Activated T-cell treated with anti-CD3 and anti-CD28 coated beads, Interleukin-2, amount 50 U/mL, for 1 hour (primary cell): ENCODE measurements at places on chromosomes 16 and 17.

DNA sequence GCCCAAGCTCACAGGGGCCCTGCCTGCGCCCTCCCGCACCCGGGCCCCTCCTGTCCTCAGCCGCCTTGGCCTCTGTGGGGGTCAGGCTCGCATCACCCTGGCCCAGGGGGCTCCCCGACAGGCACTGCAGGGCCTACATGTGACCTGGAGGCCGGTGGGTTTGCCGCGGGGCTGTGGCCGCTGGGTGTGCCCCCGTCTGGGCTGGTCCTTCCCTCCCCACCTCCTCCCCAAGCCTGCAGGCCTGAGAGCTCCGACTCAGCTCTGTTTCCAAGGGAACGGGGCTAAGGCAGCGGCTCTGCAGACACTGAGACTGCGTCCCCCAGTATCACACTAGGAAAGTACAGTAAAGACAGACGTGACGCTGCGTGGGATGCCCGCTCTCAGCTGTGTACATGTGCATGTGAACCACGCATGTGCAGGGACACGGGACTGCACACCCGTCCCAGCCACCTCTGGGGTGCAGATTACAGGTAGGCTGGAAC, 16.5 kb upstream of the WDR45B start:
- no peak for DNase-seq

DNA sequence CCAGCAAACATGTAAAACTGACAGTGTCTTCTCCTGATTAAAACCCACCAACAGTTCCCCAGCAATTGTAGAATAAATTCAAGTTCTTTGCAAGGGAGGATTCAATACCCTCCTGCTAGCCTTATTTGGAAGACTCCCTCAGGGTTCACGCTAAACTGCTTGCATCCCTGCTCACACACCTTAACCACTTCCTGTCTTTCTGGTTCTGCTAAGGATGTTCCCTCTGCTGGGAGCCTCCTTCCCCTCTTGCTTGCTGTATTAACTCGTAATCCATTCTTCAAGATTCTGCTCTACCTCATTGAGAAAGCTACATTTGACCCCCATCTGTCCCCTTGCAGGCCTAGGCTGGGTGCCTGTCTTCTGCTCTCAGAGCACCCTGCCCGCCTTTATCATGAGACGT, 2.3 kb upstream of the SHISA6 start:
- no peak for DNase-seq

DNA sequence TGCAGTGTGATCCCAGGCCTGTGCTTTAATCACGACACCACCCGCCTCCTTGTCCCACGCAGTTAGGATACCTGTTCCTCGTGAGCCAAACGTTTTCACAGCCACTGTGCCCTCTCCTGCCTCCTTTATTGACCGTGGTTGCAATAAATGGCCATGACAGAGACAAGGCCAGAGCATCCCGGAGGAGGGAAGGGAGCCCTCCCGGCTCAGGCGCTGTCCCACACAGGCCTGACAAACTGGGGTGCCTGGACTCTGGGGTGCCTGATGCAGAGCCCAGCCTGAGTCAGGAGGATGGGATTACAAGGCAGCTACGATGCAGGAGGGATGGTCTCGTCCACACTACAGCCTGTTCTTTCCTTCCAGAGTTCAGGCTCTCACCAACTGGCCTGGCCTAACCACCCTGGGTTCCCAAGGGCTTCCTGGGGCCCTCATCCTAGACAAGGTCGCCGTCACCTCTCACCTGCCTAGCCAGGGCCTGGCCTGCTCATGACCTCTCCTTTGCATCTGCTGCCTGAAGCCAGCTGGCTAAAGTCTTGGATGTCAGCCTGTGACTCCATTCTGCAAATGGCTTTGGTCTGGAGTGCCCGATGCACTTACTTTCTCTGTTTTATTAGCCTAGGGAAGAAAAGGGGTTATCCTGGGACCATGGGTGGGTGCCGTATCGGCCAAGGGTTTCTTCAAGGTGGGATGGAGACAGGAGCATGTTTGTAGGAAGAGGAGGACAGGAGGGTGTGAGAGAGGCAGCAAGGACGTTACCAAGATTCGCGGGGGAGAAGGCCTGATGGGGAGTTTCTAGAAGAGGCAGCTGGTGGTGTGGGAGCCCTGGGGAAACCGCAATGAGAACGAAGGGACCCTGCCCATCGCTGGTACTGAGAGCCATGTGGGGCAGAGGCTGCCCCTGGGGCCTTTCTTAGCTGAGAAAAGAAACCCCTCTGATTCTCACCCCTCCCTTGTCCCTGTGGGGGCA, 234.3 kb upstream of the TNRC6C start:
- DNase-seq, result no peak

DNA sequence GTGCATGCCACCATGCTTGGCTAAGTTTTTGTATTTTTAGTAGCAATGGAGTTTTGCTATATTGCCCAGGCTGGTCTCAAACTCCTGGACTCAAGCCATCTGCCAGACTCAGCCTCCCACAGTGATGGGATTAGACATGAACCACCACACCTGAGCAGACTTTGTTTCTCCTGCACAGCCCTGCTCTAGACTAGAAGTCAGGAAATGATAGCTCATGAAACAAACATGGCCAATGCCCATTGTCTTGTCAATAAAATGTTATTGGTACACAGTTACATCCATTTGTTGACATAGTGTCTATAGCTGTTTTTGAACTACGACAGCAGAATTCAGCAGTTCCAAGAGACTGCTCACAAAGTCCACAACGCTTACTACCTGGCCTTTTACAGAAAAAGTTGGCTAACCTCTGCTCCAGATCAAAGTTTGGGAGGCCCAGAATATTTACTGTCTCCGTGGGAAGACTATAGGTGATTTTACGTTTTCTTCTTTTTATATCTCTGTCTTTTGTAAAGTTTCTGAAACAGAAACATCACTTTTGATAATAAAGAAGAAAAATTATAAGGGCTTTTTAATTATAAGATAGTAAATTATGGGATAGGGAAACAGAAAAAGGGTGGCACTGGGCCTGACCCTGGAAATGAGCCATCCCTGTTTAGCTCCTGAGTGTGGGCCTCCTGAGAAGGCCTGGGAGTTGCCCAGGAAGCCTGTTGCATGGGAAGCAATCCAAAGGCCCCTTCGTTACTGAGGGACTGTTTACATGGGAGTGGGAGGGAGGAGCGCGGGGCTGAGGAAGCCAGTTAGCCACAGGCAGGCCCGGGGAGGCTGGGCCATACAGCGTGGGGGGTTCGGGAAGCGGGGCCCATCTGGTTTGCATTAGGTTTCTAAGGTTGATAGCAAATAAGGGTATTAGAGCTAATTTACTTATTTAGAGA, 201.5 kb downstream of the IRF8 start:
- DNase-seq, result no peak

GRCh38 chr16:78535098-78535497, 435.6 kb downstream of the WWOX start:
- DNase-seq, result no peak

DNA sequence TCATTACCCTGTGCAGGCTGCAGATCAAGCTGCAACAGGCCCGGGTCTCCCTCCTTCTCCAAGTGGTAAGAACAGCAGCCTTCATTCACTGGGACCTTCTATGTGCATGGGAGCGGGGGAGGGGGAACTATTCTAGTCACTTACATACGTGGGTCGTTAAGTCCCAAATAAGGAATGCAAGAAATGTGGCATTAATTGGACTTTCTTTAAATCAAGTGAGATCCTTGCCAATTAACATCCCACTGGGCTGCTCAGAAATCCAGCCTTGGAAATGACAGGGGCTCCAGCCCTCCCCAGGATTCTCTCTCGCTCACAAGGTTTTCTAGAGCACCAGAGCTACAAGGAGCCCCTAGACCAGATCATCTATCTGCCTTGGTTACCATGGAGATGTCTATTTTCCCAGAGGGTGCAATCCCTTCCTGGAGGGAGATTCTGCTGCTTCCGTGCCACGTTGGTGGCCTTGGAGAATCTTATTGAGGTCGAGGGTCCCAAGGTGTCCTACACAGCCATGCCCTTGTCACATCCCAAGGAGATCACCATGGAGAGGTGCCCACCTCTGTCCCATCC, 5.2 kb upstream of the EIF1 start:
- DNase-seq, result no peak

- peak; percentile 58 for DNase-seq
These were observed 105.2 kb downstream of the RPTOR start for GRCh38 chr17:80649672-80650330.

DNA sequence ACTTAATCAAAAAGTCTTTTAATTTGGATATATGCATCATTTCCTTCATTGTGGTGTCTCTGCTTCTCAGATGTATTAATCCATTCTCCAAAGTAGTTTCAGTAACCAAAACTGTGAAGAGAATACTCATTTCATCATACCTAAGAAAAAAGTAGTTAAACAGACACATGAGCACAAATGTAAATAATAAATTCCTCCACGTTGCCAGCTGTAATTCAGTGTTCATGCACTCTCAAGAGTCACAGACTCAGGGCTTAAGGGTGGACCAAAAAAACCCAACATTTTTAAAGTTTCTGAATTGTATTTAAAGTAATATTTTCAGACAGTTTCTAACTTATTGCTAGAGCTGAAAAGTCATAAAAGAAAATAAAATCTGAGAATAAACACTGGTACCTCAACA, 19.0 kb downstream of the POLG2 start:
- no peak for DNase-seq

- no peak for DNase-seq
These were observed 66.6 kb downstream of the ANKRD11 start for GRCh38 chr16:89423681-89424260.

GRCh38 chr16:694187-694862, 4.1 kb upstream of the WDR24 start:
- peak; percentile 41 for DNase-seq

- no peak for DNase-seq
These were observed 286.1 kb downstream of the SEC14L1 start for GRCh38 chr17:77426676-77427386.

DNA sequence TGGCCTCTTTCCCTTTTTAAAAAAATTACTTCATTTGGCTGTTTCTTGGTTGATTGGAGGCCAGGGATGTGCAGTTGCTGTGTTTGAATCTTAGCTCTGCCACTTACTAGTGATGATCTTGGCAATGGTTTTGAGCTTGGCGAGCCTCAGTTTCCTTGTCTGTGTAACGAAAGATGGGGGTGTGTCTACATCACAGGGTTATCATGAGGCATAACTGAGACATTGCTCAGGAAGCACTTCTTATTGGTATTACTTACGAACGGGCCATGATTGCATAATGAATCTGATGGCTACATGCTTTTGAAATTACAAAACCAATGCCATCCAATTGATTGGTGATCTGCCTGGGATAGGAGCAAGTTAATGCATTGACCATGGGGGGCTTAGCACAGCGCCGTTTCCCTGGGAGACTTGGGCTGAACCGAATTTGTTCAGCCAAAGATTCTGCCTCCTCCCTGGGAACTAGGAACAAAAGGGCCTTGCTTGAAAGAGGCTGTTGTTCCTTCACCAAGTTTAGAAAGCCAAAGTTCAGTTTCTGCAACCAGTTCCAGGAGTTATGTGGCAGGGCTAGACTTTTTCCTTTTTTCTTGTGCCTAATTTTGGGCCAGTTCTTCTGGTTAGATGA, 21.9 kb downstream of the CMIP start:
- DNase-seq, result no peak

DNA sequence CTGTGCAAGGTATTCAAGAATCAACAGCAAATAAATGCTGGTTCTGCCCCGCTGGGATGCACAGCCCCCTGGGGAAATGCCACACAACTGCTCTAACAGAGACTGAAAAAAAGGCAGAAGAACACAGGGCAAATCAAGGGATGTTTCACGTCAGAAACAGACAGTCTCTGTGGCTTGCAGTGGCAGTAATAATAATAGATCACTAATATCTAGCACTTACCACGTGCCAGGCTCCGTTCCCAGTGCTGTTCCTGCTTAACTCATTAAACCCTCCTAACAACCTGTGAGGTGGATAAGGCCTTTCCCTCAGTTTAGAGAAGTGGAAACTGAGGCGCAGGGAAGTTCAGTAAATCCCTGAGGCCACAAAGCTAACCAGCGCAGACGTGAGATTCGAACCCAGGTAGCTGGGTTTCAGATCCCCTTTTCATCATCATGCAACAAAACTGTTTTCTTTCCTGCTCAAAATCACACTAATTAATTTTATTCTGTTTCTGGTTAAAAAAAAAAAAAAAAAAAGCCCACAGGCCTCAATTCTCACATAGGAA, 36.7 kb downstream of the ARHGAP17 start:
- DNase-seq, result no peak

- no peak for DNase-seq
These were observed 19.8 kb upstream of the PITPNA start for GRCh38 chr17:1582374-1582773.

DNA sequence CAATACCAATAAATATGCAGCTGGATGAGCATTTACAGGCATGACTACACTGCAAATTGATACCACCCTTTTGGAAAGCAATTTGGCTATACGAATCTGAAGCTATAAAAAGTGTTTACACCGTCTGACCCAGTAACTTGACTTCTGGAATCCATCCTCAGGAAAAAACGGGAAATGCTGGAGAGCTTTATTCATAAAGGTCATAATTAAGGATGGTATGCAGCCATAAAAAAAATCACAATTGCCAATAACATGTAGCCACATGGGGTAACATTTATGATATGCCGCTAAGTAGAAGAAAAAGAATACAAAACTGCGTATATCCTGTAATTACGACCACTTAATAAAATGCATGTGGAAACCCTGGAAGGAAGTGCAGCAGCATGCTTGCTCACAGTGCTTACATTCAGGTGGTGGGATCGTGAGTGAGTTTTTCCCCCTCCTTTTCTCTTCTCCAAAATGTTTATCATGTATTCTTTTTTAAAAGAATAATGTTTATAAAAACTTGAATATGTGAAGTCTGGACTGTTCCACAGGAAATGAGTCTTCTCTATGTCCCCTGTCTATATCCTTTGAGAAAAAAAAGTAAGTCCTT, 34.2 kb downstream of the COPRS start:
- no peak for DNase-seq

DNA sequence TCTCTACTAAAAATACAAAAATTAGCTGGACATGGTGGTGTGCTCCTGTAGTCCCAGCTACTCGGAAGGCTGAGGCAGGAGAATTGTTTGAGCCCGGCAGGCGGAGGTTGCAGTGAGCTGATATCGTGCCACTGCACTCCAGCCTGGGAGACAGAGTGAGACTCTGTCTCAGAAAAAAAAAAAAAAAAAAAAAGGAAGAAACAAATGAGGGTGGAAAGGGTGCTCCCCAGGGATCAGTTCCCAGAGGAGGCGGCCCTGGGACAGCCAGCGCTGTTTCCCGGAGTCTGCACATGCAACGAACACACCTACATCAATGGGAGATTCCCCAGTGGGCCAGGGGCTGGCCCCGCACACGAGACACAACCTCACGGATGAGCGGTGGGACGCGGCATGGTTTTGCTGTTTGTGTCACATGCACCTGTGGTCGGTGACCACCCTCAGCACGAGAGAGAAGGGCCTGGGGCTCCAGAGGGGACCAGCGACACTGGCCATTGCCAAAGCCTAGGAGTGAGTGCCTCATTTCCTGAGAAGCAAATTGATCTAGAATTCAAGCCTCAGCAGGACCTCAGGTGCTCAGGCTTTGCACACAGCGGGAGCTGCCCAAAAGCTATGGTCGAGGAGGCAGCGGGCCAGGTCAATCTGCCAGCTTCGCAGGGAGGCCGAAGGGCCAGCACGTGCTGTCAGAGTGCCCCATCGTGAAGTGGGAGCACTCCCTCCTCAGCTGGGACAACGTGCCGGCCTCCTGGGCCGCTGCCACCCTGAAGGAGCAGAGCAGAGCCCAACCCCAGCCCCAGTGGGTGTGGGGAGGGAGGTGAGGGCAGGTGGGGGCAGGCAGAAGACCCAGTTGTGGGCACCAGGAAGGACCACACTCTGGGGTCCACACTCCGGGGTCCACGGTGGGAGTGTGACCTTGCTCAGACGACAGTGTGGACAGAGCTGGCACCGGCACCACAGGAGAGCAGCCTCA, 13.8 kb upstream of the WDR45B start:
- DNase-seq, result no peak

GRCh38 chr16:4972938-4973587, 14.9 kb downstream of the SEC14L5 start:
- DNase-seq, result no peak

- DNase-seq, result no peak
These were observed 15.7 kb upstream of the CCL1 start for GRCh38 chr17:34378664-34379101.
